ENCODE measurements at places on chromosomes 12 and 14. TPM values are rescaled to one million over a fixed set of nuclear protein-coding genes. Genes with fewer than 3 reads are reported as not detected.

DNA sequence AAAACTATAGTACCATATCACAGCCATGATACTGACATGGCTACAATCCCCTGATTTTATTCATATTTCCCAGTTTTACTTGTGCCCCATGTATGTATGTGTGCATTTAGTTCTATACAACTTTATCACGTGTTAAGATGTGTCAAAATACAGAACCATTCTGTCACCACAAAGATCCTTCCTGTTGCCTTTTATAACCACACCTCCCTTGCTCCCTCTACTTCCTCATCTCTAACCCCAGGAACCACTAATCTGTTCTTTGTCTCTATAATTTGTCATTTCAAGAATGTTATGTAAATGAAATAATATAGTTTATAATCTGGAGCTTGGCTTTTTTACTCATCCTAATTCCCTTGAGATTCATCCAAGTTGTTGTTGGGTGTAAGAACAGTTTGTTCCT lies 358.4 kb downstream of the DPF3 start:
- DNase-seq: no peak
- H3K4me3 ChIP-seq: no peak overlapping the region
- H3K27me3 ChIP-seq: no peaks in the 10 kb centered on the region

DNA sequence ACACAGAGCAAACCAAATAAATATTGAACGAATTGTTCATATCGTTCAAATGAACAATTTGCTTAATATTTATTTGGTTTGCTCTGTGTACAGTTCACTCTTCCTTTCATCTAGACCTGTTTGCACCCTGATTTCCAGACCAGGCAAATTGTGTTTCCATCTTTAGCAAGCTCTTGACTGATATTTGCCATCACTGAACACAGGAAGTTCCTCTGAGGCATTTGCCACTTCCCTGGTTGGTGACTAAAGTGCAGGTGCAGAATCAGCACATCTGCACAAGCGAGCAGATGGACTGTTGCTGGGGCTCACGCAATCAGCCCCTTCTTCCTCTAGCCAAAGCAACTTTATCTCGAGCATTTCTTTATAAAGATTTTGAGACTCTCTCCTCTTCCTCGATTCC lies 112.9 kb downstream of the DAAM1 start:
- DNase-seq: no peak
- peaks cover 93% of the 10 kb centered on the region for H3K4me1 ChIP-seq
- no peak overlapping the region for H3K4me3 ChIP-seq
- no peaks in the 10 kb centered on the region for H3K27me3 ChIP-seq

The RNASE7 gene
- total RNA-seq: not detected

DNA sequence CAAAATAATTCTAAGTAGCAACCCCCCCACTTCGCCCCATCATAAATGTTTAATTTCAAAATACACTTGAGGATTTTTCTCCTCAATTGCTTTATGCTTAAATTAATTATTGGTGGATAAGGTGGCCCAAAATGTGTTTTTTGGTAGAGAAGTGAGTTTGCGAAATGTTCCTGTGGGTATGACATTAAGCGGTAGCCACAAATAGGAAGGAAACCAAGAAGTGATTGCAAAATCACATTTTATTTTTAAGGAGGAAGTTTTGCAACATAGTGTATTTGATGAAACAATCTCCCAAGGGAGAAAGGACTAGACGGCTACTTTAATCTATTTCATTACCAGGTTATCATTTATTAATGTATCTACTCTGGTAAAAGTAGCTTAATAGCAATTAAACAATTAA lies 25.5 kb downstream of the SLC25A3 start:
- peak overlapping the region; percentile 48 for H3K27ac ChIP-seq
- H3K36me3 ChIP-seq: no peaks in the 10 kb centered on the region
- no peaks in the 10 kb centered on the region for H3K4me1 ChIP-seq
- H3K4me3 ChIP-seq: no peak overlapping the region
- no peak for DNase-seq
